Activated CD4-positive, alpha-beta T cell treated with anti-CD3 and anti-CD28 coated beads, Interleukin-2, Interleukin-4, amounts not matched to agents 100 ng/mL and 50 ng/mL, durations not matched to agents 16 hours and 8 hours (primary cell): ENCODE measurements at places on chromosomes 2 and 18.

DNA sequence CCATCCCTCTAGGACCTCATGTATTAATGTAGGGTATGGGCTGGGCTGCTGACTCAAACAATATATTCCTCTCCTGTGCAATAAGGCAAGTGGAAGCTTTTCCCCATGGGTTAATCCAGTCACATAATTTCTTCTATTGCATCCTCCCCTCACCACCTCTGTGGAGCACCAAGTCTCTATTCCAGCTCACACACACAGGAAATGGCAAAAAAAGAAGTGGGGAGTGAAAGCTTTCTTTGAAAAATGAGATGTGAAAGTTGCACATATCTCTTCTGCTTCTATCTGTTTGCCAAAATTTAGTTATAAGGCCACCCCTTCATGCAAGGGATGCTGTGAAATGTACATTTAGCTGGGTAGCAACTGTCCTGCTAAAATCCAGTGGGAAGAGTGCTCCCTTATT, 121.3 kb downstream of the CDC42EP3 start:
- DNase-seq = no peak

GRCh38 chr2:28565720-28566295, 69.9 kb downstream of the PLB1 start:
- DNase-seq = no peak

DNA sequence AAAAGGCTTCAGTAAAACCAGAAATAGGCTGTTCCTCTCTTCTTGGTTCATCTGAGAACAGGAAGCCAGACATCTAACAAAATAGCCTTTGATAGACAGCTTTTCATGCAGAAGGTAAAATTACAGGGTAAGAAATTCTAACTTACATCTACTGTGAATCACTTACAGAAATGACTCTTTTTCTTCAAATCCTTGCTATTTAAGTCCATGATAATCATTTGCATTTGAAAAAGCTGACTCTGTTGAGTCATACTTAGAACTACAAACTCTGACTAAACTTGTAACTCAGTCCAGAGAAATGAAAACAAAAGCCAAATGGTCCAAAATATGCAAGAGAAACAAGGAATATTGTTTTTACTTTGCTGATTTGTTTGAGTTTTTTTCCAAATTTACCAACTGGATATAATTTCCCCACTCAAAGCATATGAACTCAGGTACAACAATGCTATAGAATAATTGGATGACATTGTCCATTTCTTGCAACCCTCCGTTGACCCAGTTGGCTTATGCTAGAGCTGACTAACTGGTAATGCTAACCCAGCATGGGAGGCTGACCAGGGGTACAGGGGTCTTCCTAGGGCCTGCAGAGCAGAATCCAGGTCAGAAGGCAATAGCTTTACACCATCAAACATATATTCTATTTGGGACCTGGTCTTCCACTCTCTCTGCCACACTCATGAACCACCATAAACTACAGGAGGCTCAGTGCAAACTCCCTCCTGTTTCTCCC, 18.8 kb upstream of the MREG start:
- peak; percentile 81 for DNase-seq

GRCh38 chr2:12769492-12770105, 52.9 kb downstream of the TRIB2 start:
- DNase-seq = no peak

DNA sequence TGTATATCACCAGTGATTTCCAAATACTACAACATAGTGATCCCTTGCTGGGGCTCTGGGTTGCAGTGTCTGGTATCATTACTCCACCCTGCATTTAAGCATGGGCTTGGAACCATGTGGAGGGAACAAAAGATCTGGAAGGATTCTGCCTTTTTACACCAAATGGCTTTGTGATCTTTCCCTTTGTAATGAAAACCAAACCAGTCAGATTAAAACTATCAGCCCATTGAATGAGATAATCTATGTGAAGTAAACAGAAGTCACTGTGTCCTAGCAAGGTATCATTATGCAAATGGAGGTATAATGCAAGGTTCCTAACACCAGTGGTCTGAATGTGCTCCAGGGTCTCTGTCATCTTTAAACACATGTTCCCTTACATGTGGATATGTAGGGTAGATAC, 474.7 kb upstream of the TNP1 start:
- no peak for DNase-seq

DNA sequence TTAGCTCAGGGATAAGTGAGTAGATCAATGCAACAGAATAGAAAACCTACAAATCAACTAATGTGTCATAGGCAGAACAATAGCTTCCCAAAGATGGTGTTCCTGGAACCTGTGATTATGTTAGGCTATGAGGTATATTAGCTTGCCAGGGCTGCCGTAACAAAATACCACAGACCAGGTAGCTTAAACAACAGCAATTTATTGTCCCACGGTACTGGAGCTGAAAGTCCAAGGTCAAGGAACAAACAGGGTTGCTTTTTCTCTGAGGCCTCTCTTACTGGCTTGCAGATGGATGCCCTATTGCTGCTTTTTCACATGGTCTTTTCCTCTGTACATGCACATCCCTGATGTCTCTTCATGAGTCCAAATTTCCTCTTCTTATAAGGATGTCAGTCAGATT, 354.9 kb downstream of the TNS1 start:
- no peak for DNase-seq

GRCh38 chr2:176976736-176977685, 235.6 kb upstream of the HNRNPA3 start:
- DNase-seq = no peak

DNA sequence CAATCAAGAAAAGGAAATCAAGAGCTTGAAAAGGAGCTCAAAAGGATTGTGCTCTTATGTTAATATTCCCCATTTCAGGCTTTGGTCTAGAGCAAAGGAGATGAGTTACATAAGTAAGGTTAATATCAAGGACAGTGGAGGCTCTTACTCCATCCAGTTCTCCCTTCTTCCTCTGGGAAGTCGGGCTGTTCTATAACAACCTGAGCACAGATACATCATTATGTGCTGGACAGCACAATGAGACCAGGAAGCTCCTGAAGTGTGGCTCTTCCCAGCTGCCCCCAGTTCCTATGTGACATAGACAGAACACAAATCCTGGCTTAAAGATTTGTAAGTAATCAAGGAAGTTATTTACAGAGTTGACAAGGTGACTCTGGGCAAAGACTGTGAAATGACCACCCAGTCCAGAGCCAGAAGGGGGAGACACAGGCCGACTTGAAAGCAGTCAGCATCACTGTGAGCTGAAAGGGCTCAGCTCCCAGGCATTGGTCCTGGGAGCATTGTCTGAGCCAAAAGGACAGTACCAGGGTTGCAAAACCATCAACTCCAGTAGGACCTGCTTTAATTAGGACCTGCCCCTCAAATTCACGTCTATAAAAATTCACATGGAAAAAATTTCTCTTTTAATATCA, 917.6 kb upstream of the ACVR2A start:
- DNase-seq = no peak

DNA sequence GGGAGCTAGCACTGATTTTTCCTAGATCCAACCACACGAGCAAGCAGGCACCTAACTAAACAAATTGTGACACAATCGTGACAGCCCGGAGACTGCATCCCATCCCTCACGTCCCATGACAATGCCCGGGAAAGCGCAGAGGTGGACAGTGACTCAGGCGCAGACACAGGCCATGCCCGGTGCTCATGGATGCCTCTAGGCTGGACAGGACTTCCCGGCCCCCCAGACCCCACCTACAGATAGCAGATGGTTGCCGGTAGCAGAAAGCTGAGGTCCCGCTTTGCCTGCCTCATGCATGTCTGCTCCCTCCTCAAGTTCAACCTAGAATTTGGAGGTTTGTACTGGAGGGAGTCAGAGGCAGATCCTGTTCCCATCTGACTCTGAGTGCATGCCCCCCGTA, 81.0 kb downstream of the TPO start:
- no peak for DNase-seq

DNA sequence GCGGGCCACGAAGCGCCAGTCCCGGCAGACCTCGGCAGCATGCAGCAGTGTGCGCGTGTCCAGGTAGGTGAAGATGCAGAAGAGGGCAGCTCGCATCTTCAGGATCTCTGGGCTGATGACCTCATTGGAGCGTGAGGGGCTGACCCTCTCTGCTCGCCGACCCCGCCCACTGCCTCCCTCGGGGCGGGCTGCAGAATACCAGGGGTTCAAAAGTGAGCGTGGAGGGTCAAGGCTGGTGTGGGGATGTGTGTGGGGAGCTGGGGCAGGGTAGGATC, 20.0 kb downstream of the FBXO41 start:
- no peak for DNase-seq

GRCh38 chr2:113134717-113135116, 7.3 kb downstream of the IL1RN start:
- no peak for DNase-seq

GRCh38 chr2:144288438-144288837, 231.5 kb downstream of the ZEB2 start:
- DNase-seq = no peak

DNA sequence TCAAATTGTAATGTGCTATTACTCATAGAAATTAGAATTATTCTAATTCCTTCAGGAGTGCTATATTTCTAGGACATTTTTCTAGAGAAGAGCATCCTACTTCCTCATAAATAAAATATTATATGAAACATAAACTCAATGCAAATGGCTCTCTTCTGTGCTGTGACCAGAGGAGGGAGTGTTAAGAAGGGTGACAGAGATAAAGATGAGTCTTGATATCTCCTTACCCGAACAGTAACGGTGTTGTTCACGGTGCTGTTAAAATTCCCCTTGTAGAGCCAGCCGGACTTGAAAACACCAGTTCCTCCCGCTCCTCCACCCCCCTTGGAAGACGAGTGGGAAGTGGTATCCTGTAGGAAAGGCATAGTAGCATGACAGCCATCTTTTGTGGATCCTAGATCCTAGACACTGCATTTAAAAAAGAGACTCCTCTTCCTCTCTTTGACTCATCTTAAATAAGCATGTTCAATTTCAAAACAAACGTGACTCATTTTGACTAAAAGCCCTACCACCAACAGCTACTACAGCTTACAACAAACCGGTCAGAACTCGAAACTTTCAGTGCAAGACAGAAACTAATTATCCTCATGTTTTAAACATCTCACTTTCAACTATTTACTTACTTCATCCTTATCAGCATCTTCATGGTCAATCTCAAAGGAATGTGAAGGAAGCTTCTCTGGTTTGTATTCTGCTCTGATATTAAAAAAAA, 156.3 kb downstream of the DOCK10 start:
- DNase-seq = peak; percentile 79

- DNase-seq = no peak
Observed at GRCh38 chr2:73249636-73250035, 15.5 kb downstream of the CCT7 start.

- DNase-seq = no peak
Observed at GRCh38 chr2:209380293-209380692, 43.6 kb upstream of the MAP2 start.

- no peak for DNase-seq
Observed at GRCh38 chr18:36650266-36650665, 178.5 kb downstream of the TPGS2 start.

DNA sequence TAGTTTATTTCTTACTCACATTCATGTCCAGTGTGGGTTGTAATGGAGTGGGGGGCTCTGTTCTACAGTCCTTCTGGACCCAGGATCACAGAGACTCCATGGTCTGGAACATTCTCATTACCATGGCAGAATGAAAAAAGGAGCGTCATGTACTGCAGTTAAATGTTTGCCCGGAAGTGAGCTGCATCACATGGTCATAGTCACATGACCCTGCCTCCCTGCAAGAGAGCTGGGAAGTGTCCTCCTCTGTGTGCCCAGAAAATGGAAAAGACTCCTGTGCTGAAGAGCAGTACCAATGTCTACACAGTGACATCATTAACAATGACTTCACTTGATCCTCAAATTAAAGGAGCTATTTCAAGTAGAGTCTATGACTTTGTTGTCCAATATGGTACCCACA, 74.0 kb upstream of the ZBTB14 start:
- DNase-seq = no peak

DNA sequence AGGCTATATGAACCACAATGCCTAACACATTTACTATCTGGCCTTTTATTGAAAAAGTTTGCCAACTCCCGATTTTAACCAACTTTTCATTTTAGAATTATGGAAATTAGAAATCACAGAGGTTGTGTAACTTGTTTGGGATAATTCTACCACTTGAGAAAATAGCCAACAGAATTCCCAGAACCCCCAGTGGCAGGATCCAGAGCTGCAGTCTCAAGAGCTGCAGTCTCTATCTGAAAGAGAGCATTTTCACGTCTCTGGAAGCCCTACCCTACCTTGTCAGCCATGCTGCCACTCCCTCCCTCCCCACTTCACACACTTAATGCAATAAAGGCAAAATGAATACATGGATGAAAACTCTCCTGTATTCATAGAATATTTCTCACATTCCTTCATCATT, 23.4 kb upstream of the TSPYL6 start:
- DNase-seq = no peak

GRCh38 chr18:24616653-24617052, 156.2 kb downstream of the HRH4 start:
- DNase-seq = no peak

DNA sequence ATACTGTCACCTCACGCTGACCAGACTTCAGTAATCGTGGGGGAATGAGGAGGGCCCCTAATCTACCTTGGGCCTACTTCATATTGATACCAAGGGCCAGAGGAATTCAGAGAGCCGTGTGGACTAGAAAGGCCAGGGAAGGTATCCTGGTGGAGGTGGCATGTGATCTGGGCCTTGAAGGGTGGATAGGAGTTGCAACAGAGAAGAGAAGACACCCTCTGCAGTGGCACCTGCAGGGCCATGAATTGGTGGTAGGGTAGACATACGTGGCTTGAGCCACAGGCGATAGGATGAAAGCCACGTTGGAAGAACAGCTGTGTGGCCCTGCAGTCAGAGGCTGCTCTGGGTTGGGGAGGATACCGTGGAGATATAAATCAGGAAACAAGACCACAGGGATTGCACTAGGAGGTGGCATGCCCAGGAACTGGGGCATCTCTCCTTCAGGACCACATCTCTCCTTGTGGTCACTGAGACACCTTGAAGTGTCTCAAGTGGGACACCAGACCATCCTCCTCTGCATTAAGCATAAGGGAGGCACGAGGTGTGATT, 141.4 kb downstream of the CYP26B1 start:
- no peak for DNase-seq

DNA sequence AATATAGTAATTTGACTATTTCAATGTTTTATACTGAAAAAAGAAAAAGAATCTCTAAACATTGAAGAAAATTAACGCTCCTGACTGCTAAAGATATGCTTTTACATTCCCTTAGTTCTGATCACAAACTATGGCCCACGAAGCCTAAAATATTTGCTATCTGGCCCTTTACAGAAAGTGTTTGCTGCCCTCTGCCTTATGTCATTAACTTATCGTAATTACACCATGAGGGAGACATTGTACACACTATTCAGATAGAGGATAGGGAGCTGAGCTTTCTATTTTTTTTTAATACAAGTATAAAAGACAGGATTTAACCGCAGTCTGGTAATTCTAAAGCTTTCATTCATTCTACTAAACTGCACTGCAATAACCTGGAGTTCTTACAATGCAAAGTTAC, 393.1 kb upstream of the DCC start:
- DNase-seq = no peak

DNA sequence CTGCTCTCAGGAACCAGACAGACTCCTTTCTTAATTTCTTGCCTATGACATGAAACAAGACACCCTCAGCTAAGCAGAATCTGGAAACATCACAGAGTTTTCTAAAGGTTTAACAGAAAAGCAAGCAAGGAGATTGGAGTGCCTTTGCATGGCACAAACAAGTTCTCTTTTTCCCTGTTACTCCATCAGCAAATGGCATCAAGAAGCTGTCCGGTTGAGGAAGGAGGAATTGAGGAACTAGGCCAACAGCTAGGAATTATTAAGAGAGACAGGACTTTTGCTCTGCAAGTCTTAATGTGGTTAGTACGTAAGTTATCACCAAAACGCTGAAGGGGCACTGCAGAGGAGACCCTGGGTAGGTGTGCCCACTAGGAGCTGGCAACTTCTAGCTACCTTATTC, 53.2 kb downstream of the NEB start:
- no peak for DNase-seq

GRCh38 chr2:67668538-67668937, 271.4 kb downstream of the ETAA1 start:
- no peak for DNase-seq
